ENCODE measurements at places on chromosomes 4 and X.

- peaks cover 1% of the 10 kb centered on the region for H3K36me3 ChIP-seq
- H3K27ac ChIP-seq: no peak overlapping the region
- peaks cover 22% of the 10 kb centered on the region for H3K27me3 ChIP-seq
- H3K4me3 ChIP-seq: no peak overlapping the region
- no peaks in the 10 kb centered on the region for H3K4me1 ChIP-seq
Measured at GRCh38 chr4:620201-620600, 5.2 kb upstream of the PDE6B start.

GRCh38 chr4:182854466-182854865, 62.7 kb downstream of the DCTD start:
- H3K27me3 ChIP-seq: peaks cover 8% of the 10 kb centered on the region
- H3K27ac ChIP-seq: no peak overlapping the region
- no peak overlapping the region for H3K4me3 ChIP-seq

- no peaks in the 10 kb centered on the region for H3K36me3 ChIP-seq
- no peaks in the 10 kb centered on the region for H3K27me3 ChIP-seq
- H3K4me1 ChIP-seq: no peaks in the 10 kb centered on the region
- H3K27ac ChIP-seq: no peak overlapping the region
- no peak for DNase-seq
Measured at GRCh38 chrX:20906571-20906970, 467.6 kb upstream of the CNKSR2 start.

GRCh38 chr4:96543346-96543745, 703.5 kb downstream of the PDHA2 start:
- H3K4me1 ChIP-seq: no peaks in the 10 kb centered on the region
- no peak overlapping the region for H3K4me3 ChIP-seq
- no peaks in the 10 kb centered on the region for H3K27me3 ChIP-seq
- H3K27ac ChIP-seq: no peak overlapping the region
- H3K36me3 ChIP-seq: no peaks in the 10 kb centered on the region
- DNase-seq: no peak

GRCh38 chr4:183832776-183833450, 72.2 kb upstream of the STOX2 start:
- H3K27ac ChIP-seq: no peak overlapping the region
- no peak for DNase-seq
- no peaks in the 10 kb centered on the region for H3K4me1 ChIP-seq
- H3K36me3 ChIP-seq: no peaks in the 10 kb centered on the region
- H3K27me3 ChIP-seq: peaks cover 18% of the 10 kb centered on the region
- no peak overlapping the region for H3K4me3 ChIP-seq

Measured in central memory CD8-positive, alpha-beta T cell (primary cell).